ENCODE measurements at places on chromosomes 11 and 22. TPM values are rescaled to one million over a fixed set of nuclear protein-coding genes. Genes with fewer than 3 reads are reported as not detected.

The ARRB1 gene
- total RNA-seq, result 27.8 TPM

The SLC22A8 gene
- total RNA-seq, result not detected

The KCNJ5 gene
- not detected for total RNA-seq

DNA sequence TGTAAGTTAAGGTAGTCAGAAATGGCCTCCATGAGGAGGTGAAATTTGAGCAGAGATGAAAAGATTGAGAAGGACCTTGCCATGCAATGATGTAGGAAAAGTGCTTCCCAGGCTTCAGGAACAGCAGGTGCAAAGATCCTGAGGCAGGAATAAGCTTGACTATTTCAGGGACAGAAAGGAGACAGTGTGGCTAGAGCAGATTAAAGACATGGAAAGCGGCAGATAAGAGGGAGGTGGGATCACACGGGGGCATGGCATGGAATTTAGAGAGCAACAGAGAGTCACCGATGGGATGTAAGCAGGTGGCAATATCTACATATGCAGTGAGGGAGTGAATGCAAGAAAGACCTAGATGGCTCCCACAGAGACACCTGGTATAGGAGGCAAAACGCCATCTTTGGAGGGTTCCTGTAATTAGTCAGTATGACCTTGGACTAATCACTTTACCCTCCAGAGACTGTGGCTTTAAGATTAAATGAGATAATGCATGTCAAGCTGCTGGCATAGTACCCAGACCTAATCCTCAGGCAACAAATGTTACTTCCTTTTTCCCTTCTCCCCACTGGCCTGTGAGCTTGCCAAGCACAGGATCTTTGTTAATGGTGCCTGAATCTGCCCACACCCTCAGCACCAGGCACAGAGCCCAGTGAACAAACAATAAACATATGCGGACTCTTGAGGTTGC, 24.6 kb upstream of the ACER3 start:
- DNase-seq, result no peak

The FAM111B gene
- total RNA-seq, result 1.2 TPM

- no peak for DNase-seq
These were observed 65.5 kb downstream of the ARHGAP42 start for GRCh38 chr11:100752371-100753171.

The MLC1 gene
- not detected for total RNA-seq

DNA sequence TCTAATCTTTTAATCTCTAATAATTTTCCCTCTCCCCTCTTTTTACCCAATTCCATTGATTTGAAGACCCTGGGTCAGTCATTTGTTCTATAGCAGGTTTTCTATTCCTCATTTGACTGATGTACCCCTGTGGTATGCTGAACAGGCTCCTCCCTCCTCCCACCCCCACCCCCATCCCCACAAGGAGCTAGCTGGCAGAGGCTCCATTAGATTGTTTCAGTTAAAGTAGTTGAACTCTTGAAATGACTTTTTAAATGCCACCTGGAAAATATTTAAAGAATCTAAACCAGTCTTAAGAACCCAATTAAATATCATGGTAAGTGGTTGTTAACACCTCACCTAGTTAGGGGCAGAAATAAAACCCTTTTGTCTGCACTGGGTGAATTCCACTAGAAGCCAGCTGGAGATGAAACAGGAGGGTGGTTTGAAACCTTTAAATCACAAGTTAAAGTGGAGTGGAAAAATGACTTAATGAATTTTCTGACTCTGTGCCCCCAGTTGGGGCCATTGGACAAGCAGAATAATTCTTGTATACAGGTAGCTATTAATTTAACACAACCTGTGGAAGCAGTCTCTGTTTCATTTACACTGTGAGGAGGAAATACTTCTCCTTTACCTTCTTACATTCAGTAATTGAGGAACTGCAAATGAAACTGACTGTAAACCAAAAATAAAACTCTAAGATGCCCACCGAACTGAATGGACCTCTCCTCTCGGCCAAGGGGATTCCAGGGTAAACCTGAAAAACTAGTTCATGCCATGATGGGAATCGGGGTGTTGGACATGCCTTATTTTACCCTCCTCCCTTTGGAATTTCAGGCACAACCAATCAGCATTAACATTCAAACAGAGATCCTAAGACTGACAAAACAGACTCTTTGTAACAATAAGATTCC, 30.7 kb downstream of the PRR5L start:
- no peak for DNase-seq

DNA sequence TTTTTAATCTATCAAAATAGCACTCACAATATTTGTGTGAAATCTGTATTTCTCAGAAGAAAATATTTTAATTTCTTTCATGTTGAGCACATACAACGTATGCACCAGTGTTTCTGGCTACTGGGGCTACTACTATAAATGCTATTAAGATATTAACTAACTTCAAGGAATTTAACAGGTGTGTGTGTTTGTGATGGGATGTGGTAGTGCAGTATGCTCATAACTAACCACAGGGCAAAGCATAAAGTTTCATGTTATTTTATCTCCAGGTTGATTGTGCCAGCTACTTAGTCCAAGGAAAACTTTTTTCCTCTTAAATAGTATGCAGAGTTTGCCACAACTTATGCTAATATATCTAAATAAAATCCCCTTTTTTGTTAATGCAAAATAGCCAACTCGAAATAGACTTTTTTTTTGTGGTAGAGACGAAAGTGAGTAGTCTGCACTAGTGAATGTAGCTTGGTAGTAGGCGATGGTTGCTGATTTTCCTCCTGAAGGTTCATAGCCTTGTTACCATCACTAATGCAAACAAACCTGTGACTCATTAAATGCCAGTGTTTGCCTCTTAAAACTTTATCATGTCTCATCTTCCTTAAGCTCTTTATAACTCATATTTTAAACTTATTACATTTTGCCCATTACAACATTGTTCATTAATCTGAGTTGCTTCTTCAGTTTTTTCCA, 565.5 kb upstream of the ANO3 start:
- no peak for DNase-seq

GRCh38 chr11:75677275-75677674, 8.4 kb upstream of the MAP6 start:
- no peak for DNase-seq

DNA sequence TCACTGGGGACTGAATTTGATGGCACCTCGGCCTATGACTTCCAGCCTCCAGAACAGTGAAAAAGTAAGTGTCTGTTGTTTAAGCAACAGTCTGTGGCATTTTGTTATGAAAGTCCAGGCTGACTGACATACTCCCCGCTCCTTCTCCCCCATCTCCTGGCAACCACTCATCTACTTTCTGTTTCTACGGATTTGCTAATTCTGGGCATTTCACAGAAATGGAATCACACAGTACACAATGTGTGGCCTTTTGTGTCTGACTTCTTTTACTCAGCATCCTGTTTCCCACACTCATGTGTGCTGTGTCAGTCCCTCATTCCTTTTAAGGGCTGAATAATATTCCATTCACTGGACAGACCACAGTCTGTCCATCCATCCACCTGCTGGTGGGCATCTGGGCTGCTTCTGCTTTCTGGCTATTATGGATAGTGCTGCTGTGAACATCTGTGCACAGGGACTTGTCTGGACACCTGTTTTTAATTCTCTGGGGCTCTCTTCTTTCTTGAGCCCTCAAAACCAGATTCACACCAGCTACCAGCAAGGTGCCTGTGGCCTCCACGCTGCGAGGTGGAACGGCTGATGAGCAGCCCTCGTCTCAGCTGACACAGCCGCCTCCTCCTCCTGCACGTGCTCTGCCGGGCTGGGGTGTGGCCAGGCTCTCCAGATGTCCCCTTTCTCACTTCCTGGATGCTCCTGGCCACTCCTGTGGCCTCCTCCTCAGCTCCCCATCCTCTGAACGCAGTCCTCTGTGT, 333.1 kb downstream of the CTTN start:
- no peak for DNase-seq

- DNase-seq, result peak; percentile 95
These were observed at the start of the genes RIBC2 and SMC1B for GRCh38 chr22:45413368-45414211. TSS of gene RIBC2 (plus strand) at chr22:45413693. CDS start at chr22:45413887, 194 bp downstream. TSS of gene SMC1B (minus strand) at chr22:45413599. CDS start at chr22:45413567, 32 bp downstream.

DNA sequence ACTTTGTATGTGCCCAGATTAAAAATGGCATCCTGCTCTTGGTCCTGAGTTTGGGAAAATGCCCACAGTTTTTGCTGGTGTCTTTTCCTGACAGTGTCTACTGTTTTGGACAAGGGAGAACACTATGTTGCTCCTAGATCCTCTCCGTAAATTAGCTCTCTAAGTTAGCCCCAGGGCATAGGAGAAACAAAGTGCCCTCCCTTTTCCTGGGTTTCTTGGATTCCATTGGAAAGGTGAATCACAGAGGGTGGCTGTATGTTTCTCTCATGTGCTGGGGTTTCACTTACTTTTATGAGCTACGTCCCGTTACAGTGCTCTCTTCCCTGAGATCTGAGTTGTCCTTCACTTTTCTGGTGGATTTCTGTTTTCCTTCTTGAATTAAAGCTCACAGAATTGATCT, 782.8 kb downstream of the CNTN5 start:
- DNase-seq, result no peak

DNA sequence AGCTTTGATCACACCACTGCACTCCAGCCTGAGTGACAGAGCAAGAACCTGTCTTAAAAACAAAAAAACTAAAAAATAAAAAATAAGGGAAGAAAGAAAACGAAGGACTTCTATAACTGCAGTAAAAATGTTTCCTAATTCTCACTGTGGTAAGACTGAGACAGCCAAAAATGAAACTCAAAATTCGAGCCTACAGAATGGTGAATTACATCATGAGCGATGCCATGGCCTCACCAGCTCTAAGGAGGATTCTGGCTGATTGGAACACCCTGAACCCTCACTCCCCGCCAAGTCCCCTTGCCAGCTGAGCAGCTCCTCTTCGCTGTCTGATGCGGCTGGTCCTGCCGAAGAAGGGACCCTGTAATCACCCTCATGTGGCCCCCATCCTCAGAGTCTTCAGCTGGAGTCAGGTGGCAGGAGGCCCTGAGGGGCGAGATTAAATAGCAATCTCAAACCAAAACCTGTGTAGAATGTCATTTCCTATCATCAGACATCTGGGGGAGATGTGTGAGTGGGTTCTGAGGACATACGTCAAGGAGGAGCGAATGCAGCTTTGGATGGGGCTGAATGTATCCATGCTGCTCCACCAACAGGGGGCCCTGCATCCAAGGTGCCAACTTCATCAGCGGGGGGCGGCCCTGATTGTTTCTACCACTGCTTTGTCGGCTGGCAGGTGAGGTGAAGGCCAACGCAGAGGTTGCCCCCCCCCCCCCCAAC, 29.2 kb downstream of the PDGFB start:
- peak; percentile 69 for DNase-seq

The MCM5 gene
- 21.6 TPM for total RNA-seq

GRCh38 chr11:126945319-126945718, 55.3 kb downstream of the KIRREL3 start:
- DNase-seq, result no peak

GRCh38 chr11:86940122-86940777, 14.9 kb downstream of the FZD4 start:
- no peak for DNase-seq

DNA sequence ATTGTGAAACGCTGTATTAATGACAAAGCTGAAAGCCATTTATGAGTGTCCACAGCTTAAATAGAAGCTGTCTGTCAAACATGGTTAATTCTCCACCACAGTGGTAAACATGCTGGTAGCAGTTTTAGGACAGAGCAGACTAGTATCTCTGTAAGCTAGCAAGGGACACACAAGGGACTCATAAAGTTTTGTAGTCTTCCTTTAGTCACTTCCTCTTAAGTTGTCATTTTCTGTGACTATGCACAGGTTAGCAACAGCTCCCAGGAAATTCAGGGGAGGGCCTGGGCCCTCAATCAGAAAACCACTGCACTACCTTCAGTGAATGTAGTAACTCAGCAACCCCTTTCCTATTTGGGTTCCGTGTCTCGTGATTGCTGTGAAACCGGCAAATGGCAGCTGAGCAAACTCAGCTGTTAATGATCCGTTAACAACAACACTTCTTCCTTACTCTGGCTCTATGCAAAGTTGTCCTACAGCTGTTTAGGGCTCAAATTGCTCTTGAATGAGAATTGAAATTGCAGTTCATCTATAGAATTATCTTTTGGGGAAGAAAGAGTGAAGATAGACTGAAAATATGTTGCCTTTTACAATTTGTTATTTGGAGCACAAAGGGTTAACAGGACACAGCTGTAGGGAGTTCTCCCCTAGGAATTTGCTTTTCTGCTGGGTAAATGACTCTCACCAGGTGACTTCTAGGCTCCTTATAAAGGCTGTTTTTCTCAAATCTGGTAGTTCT, at the start of gene MMP26:
MMP26 (plus strand) TSS at position 731 of the 736 bp plus-strand sequence.
- DNase-seq, result no peak

GRCh38 chr22:45599836-45600577, 71.6 kb upstream of the ATXN10 start:
- DNase-seq, result no peak

Measured in CD4-positive, alpha-beta T cell (primary cell).